Caudate nucleus (tissue), 63 donors: ENCODE measurements at places on chromosomes 3 and 15.

DNA sequence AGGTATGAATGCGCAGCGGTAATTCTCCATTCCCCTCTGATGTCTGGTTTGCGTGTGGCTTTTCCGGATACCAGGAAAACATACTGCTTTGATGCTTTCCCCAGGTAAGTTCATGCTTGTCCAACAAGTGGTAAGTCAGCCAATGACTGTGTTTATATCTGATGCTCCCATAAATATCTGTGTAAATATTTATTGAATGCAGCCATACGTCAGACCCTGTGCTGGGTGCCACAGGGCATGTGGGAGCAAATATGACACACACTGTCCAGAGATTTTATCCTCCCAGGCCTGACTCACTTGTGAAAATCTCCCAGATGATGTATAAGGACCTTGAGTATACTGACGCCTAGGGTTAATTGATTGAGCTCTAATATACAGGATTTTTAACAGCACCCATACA, 29.6 kb upstream of the CEMIP start:
- no peak for DNase-seq

- DNase-seq, result no peak
These were observed 15.4 kb downstream of the SCN5A start for GRCh38 chr3:38634111-38634510.

GRCh38 chr15:69917056-69917455, 180.7 kb downstream of the TLE3 start:
- DNase-seq, result no peak

DNA sequence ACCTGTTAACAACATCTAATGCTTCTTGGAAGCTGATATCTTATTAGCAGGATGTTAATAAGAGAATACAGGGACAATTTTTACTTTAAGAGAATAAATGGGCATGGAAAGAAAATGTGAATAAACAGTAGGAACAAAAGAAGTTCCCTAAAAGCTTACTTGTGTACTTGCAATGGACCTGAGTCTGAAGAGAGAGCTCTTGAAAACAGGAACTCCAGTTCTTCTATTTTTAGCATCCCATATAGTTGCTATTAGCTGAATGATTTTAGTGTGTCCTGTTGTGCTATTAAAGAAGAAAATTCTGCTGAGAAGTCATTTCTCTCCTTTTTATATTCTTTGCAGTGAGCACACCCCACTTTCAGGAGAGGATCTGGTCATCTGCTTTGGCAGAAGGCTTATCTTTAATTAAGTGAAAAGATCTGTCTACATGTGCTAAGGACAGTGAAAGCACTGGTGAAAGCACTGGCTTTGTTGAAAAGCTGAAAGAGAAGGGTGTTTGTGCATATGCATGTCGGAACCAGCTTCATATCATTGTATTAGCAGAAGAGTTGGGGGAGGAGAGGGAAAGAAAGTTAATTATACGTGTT, 1.4 kb upstream of the ST3GAL6 start:
- no peak for DNase-seq

DNA sequence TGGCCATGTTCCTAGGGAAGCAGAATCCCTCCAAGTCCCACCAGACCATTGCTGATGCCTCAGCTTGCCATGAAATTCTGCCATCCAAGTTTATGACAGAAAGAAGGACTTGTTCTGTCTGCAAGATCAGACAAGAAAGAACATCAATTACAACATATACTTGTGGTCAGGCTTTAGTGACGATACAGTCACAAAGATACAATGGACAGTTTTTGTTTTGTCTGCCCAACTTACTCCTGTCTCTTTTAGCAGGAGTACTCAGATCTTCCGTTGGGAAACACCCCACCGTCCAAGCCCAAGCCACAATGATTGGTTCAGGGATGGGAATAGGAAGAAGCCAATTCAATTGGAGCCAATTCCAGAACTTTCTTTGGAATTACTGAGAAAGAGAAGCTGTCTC, 15.7 kb downstream of the KLHL6 start:
- no peak for DNase-seq

GRCh38 chr3:197555281-197556261, at the start of gene BDH1:
Gene BDH1, minus strand, starts transcription at chr3:197555968. Its CDS starts 9,525 bp downstream, at chr3:197546443.
- DNase-seq, result peak; percentile 50

- no peak for DNase-seq
These were observed 112.1 kb upstream of the MB21D2 start for GRCh38 chr3:193029800-193030199.

DNA sequence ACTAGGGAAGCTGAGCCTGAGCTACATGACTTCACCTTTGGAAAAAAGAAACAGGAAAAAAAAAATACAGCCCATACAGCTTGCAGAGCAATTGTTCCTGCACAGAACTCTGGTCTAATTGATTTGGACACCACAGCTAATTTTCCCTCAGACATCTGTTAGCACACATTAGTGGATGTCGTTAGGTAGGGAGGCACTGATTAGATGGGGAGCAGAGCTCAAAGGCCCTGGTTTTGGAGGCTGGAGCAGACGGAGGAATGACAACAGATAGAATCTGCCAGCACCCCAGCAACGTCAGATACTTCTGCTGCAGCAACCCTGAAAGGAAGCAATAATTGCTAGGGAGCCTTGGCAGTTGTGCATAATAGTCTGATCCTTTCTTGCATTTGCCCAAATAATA, 398.9 kb downstream of the LSAMP start:
- DNase-seq, result no peak

DNA sequence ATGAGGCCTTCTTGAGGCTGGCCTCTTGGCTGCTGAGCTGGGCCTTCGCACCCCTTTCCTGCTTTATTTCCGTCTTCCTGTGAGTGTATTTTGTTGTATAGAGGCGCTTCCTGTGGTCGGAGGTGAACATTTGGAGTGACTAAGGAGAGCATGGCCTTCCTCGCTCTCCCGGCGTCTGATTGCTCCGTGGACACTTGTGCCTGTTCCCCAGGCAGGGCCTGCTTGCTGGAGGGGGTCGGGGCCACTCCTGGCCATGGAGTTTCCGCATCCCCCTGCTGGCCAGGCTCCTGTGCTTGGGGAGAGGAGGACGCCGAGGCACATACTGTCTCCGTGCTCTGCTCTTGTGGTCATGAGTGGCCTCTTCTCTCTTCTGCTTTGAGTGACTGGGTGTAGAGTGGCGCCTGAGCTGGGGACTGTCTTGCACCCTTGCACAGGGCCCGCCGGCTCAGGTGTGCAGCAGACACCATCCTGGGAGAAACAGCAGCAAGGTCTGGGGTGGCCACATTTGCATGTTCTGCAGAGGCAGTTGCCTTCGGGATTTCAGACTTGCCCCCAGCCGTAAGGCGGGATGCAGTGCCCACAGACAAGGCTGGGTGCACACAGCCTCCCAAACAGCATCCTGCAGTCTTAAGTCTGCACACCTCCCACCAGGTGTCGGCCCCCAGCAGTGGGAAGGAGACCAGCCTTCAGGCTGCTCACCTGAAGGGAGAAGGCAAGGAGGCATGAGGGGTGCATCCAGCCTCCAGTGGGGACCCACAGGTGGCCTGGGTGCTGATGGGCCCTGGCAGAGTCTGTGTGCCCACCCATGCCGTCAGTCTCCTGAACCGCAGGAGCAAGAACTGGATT, 16.4 kb downstream of the KLF13 start:
- DNase-seq, result no peak

- no peak for DNase-seq
These were observed 3.2 kb downstream of the RTP3 start for GRCh38 chr3:46500656-46501635.

GRCh38 chr15:40536501-40536900, 28.3 kb downstream of the CCDC32 start:
- no peak for DNase-seq

DNA sequence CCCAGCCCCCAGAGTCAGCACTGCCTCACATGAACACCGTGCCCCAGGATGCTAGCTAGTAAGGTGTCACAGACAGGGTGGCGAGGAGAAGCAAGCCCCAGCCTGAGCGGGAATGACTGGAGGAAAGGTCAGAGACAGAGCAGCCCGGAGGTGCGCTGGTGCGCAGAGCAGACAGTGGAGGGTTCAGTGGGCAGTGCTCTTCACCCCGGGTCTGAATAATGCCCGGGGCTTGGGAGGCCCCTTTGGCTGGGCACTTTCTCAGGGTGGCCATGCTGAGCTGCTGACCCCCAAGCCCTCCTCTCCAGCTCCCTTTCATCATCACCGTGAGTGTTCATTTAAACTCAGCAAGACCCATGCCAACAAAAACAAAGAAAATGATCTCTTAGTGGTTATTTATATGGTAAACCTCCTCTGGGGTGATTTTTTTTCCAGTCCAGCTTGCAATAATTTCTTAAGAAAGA, 110.8 kb downstream of the VGLL4 start:
- DNase-seq, result no peak

- DNase-seq, result no peak
These were observed 26.5 kb downstream of the PLSCR1 start for GRCh38 chr3:146517684-146518435.

DNA sequence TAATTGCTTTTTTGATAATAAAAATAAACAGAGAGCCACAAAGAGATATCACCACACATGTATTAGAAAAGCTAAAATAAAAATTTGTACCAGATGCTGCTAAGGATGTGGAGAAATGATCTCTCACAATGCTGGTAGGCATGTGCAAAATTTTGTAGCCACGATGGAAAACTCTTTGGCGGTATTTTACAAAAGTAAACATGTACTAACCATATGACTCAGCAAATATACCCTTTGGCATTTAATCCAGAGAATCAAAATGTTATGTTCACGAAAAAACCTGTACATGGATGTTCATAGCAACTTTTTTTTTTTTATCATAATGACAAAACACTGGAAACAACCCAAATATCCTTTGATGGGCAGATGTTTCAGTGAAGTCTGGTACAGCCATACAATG, 261.2 kb downstream of the LPP start:
- no peak for DNase-seq

- no peak for DNase-seq
These were observed 14.7 kb upstream of the SECISBP2L start for GRCh38 chr15:49060710-49061495.

- no peak for DNase-seq
These were observed 36.8 kb upstream of the KLHL25 start for GRCh38 chr15:85831415-85832113.

- DNase-seq, result peak; percentile 20
These were observed 1.4 kb upstream of the RAD18 start for GRCh38 chr3:8964436-8965370.

- DNase-seq, result no peak
These were observed 502.1 kb upstream of the RASGRP1 start for GRCh38 chr15:39066677-39067076.

DNA sequence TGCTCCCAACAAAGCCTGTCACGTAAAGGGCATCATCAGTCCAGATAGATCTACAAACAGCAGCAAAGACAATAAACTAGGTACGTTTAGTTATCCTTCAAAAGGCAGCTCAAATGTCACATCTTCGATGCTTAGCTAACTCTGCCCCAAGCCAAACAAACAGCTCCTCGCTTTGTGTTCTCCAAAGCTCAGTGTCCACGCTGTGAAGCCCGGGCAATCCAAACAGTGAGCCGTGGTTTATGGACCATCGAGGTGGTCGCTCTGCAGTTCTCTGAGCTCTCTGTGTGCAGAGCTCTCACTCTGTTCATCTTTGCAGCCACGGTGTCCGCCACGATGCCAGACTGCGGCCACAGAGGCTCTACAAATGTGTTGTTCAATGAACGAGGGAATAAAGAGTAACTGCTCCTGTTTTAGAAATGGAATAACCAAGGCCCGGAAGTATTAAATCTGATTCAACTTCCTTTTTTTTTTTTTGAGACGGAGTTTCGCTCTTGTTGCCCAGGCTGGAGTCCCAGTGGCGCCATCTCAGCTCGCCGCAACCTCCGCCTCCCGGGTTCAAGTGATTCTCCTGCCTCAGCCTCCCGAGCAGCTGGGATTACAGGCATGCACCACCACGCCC, 117.2 kb upstream of the FAM174B start:
- no peak for DNase-seq

DNA sequence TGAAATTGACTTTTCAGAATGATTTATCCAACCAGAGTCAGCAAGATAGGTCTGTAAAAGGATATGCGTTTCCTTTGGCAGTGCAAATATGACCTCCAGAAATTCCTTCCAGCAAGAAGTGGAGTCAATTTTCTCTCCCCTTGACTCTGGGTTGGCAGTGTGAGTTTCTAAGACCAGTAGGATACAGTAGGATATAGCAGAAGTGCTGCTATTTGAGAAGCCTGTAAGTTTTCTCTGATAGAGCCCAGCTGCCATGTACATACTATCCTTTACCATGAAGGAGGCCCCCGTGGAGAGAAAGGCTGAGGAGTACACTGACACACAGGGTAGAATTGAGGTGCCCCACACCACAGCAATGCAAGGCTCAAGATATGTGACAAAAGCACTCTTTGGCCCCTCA, 409.1 kb upstream of the PDZRN3 start:
- no peak for DNase-seq

DNA sequence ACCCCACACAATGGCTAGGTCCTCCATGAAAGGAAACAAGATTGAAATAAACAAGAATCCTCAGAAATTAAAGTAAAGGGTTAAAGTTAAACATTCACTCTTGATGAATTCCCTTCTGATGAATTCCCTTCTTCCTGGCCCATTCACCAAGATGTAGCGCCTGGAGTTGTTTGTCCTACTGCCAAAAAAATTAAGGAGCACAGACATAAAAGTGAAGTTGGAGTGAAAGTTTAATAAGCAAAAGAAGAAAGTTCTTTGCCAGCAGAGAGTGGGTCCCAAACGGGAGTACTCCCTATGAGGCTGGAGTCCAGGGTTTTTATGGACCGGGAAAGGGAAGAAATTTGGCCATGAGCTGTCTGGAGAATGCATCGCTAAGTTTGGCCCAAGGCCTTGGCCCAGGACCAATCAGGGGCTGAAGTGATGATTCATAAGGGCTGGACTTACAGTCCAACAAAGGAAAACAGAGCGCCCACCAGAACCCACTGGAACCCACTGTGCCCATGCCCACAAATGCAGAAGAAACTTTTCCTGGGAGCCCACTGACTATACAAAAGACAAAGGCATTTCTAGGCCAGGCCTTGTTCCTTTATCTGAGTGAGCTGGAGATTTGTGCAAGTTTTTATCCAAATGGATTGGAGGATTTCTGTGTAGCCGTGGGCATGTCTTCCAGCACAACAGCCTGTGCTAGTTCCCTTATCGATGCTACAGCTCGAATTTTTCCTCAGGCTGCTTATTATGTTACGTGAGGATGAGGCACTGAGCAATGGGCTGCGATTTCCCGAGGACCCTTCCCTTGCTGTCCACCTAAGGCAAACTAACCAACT, 1561.6 kb downstream of the OTOL1 start:
- no peak for DNase-seq

- no peak for DNase-seq
These were observed 152.8 kb downstream of the TIGIT start for GRCh38 chr3:114446600-114446999.

DNA sequence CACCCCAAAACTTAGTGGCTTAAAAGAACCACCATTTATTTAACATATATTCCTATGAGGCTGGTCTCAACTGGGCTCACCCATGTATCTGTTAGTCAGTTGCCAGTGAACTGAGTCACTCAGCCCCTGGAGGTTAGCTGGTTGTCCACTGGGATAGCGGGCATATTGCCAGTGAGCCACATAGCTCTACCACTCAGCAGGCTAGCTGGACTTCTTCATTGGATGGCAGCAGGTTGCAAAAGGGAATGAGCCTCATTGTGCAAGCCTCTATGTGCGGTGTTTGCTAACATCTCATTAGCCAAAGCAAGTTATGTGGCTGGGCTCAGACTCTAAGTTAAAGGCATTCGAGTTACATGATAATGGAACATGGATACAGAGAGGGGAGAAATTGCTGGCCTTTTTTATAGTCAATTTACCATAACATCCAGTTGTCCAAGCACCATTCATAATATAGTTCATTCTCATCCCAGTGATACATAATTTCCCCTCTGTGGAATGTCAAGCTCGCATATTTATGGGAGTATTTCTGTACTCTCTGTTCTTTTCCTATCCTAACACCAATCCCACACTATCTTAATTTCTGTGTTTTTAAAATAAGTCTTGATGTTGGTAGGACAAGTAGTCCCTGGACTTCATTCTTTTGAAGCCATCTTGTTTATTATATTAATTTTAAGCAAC, 8.7 kb downstream of the BTD start:
- DNase-seq, result no peak
